ENCODE measurements at places on chromosomes 2 and 18. TPM values are rescaled to one million over a fixed set of nuclear protein-coding genes. Genes with fewer than 3 reads are reported as not detected.

DNA sequence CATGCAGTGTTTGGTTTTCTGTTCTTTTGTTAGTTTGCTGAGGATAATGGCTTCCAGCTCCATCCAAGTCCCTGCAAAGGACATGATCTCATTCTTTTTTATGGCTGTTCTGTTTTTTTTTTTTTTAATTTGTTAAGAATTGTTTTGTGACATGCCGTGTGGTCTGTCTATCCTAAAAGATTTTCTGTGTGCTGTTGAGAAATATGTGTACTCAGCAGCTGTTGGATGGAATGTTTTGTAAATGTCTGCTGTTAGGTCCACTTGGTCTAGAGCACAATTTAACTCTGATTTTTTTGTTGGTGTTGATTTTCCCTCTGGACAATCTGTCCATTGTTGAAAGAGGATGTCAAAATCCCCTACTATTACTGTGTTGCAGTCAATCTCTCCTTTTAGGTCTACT is 80.4 kb upstream of the WDR75 start:
- no peak for DNase-seq

The MARCO gene
- total RNA-seq: not detected

- no peak for DNase-seq
Observed at GRCh38 chr2:202703091-202703490, 68.3 kb downstream of the FAM117B start.

The GPR45 gene
- not detected for total RNA-seq

GRCh38 chr2:101287303-101287702 is 21.2 kb downstream of the RNF149 start:
- no peak for DNase-seq

The ANKRD44 gene
- not detected for total RNA-seq

DNA sequence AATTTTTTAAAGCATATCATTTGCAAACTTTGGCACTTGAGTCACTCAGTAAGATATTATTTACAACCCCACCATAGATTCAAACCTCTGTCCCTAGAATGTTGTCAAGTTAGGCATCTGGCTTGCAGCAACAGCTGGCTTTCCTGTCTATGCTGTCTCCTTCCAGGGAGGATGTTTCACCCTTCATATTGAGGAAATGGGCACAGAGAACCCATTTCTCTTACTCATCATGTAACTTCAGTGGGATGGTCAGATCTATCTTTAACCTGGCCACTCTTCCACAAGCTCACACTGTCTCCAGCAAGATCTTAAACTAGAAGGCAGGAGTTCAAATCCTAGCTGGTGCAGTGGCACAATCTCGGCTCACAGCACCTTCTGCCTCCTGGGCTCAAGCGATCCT is 15.8 kb downstream of the LCT start:
- no peak for DNase-seq

DNA sequence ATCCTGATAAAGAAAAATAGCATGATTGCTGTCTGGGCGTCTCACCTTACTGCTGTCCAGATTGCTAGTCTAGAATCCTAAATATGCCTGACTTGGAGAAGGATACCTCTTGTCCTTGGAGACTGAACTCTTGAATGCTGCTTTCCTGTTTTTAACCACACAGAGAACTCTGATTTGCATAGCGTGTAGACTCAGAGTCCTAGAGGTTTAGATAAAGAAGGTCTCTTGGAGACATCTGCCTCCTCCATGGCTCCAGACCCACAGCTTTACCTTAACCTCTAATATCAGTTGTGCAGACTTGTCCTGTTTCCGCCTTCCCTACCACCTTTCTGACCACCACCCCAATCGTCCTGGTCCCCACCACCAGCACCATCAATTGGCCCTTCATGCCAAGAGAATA is 292.6 kb upstream of the CYRIA start:
- no peak for DNase-seq

The SCG2 gene
- 2.9 TPM for total RNA-seq

- no peak for DNase-seq
Observed at GRCh38 chr2:46381263-46381849, 84.1 kb downstream of the EPAS1 start.

DNA sequence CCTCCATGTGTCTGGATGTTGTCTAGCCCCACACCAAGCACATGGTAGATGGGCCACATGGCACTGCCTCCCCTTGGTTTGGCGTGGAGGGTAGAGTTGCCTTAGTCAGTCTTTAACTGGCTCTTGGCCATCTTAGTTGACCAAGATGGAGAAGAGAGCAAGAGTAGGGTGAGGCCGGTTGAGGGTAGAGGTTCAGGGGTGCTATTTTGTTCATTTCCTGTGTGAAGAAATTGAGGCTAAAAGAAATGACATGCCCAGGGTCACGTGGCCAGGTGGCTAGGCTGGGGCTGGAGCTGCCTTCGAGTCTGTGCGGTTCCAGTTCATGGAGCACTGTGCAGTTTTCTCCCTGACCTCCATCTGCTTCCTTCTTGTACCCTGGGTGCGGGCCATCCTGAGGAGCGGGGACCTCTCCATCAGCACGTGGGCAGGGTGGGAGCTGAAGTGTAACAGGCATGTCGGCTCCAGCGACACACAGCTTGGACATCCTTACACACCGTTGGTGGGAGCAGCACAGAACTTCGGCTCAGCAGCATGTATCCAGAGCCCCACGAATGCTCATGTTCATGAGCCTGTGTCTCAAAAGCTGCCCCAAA is 213.2 kb downstream of the GBX2 start:
- DNase-seq: no peak

The CWC22 gene
- 13.2 TPM for total RNA-seq

DNA sequence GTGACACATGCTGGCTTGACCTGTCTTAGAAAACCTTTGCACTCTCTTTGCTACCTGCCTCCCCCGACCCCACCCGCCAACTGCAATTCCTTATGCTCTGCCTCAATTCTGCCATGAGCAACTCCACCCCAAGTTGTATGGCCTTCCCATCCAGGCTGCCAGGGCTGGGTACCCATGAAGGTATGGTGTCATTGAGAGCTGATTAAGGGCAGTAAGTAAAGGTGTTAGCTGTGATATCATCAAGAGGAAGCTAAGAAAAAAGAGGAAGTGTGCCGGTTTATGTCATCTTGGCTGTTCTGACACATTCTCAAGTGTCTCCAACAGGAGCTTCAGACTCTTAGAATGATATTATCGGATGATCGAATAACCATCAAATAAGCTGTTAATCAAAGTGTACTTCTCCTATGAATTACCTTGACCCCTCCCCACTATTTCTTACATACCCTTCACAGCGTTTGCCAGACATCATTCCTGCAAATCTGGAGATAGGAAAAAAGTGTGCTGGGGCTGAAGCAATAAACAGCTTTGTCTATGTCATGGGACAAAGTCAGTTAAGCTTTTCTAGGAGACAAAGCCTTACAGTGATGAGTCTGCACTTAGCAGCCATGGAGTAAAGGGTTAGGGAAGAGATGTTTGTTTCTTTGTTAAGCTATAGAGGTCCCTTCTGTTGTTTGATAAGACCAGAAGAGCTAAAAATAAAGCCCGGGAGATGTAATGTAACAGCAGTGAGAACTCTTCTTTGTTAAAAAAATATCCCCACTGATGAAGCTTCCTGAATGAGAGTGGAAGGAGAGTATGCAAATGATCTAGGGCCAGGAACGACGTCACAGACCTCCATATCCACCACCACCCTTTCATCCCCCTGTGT is 40.4 kb upstream of the SMAD2 start:
- DNase-seq: no peak

The THOC1 gene
- total RNA-seq: 63.2 TPM

The ST8SIA3 gene
- not detected for total RNA-seq

GRCh38 chr2:165698444-165698884 is 95.6 kb downstream of the GALNT3 start:
- peak; percentile 62 for DNase-seq

The CHRND gene
- total RNA-seq: not detected

- peak; percentile 40 for DNase-seq
Observed at GRCh38 chr18:57446322-57446721, 11.1 kb downstream of the ONECUT2 start.

- no peak for DNase-seq
Observed at GRCh38 chr2:216584112-216584511, 49.1 kb upstream of the IGFBP2 start.

DNA sequence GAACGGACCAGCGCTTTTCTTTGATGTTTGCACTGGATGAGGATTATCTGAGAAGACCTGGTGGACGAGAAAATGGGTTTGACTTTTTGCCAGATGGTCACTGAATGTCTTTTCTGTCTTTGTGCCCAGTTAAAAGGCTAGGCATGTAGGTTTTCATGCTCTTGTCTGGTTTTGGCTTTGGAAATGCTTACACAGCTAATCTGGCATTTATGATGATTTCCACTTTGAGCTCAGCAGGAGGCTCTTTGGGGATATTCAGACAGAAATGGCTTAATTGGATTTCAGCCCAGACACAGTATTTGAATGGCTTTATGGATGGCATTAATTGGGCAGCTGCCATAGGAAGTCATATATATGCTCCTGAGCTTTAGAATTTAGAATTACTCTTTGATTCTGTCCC is 59.6 kb downstream of the NCK2 start:
- DNase-seq: peak; percentile 65

- DNase-seq: no peak
Observed at GRCh38 chr18:73552171-73552570, 595.5 kb downstream of the FBXO15 start.

The DSEL gene
- 0.06 TPM for total RNA-seq

The ZC3H6 gene
- 0.98 TPM for total RNA-seq

Data from G401 (cell line).